ENCODE measurements at places on chromosomes 16 and 17.

GRCh38 chr17:80618304-80618703, 73.7 kb downstream of the RPTOR start:
- DNase-seq: no peak

GRCh38 chr16:20879175-20880040, 20.8 kb downstream of the DCUN1D3 start:
- DNase-seq: no peak

DNA sequence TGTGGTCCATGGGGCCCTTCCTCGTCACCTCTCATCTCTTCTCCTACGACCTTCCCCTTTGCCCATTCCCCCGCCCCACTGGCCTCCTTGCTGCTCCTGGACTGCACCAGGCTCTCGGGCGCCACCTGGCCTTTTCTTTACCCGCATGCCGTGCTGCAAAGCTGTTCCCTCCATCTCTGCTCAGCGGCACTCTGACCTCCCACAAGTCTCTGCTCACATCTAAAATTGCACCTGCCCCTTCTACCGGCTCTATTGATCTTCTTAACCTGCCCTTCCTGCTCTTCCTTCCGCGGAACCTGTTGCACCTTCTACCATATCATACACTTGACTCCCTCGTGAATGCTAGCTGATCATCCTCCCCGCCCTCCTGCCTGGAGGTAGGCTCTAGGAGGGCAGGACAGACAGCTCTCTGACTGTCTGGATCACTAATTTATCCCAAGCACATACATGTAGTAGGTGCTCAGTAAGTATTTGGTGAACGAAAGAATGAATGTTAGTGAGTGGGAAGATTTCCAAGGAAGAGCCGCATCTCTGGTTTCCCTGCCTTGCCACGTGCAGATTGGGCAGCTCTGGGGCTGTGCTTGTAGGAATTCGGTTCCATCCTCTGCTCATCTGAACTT, 17.3 kb downstream of the DNAH17 start:
- peak; percentile 56 for DNase-seq

- DNase-seq: no peak
These were observed 71.2 kb downstream of the PCTP start for GRCh38 chr17:55822028-55822427.

DNA sequence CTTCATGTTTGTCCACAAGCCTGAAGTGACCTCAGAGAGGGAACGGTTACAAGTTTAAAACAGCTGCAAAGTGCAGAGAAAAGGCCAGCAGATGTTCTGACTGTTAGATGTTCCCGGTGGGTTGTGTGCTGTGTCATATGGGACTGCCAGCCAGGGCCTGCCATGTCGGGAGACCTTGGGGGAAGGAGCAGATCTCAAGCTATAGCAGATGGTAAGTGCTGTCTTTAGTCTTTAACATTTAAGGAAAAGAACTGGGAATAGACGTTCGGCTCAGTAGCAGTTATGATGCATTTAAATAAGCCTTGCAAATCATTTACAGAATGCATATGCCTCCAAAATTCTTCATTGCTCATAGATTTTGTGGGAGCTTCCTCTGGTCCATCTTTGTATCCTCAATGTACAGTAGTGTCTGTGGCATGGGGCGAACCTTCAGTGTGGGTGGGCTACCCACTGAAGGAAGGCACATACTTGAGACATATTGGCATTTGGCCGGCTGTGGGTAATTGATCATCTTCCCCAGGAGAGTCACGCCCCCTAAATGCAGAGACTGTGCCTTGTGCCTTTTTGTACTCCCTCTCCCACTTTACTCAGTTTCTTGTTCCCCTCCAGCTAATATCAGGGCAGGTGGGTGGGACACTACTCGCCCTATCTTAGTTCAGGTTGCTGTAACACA, 131.9 kb downstream of the NPIPB5 start:
- DNase-seq: no peak

GRCh38 chr17:83119987-83120864, 40.8 kb downstream of the METRNL start:
- DNase-seq: no peak

GRCh38 chr16:54577651-54578128, 291.1 kb upstream of the IRX3 start:
- DNase-seq: no peak

All from mucosa of descending colon (tissue), 3 donors.